ENCODE measurements at places on chromosomes 1 and 21.

DNA sequence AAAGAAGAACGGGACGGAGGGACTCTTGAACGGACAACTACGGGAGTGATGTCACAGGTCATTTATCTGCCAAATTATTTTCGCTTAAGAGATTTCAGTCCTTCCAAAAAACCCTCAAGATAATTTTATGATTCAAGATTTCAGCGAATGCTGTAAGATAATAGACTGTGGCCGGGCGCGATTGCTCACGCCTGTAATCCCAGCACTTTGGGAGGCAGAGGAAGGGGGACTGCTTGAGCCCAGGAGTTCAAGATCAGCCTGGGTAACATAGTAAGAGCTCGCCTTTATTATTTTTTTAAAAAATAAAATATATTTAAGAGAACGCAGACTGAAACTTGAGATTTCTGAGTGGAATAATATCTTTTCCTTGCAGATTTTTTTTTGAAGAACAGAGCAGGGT is 609 bp downstream of the RWDD2B start:
- peak; percentile 11 for DNase-seq

- peak; percentile 92 for DNase-seq
These were observed 15.9 kb downstream of the SHISA4 start for GRCh38 chr1:201904579-201904978.

DNA sequence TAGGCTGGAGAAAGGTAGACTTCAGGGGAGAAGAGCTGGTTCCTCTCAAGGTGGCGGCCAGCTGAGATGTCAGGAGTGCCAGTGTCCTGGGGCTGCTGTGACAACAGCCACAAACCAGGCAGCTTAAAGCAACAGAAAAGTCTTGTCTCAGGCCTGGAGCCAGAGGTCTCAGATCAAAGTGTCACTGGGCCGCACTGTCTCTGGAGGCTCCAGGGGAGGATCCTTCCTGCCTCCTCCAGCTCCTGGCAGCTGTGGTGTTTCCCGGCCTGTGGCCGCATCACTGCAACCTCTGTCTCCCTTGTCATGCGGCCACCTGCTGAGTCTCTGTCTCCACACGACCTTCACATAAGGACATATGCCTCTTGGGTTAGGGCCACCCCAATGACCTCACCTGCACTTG is 24.4 kb upstream of the TSPEAR start:
- DNase-seq, result no peak

DNA sequence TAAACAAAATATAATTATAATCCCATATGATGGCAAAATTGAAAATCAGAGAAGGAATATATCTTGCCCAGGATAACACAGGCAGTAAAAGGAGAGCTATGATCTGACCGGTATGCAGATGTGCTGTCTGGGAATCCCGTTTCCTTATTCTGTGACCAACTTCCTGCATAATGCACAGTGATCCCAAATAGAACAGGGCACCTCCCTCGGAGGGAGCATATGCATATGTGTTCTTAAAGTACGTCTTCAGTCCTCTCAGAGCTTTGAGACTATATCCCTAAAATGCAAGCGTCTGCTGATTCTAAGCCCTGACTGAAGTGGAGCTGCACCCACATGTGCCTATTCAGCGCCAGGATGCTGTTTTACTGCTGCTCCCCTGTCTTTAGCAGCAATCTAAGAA is 366.1 kb upstream of the PTBP2 start:
- DNase-seq, result no peak

- peak; percentile 26 for DNase-seq
These were observed at the start of the genes PLA2G2C and UBXN10 for GRCh38 chr1:20185834-20186782. Gene PLA2G2C, minus strand, starts transcription at chr1:20186518. Its CDS starts 9,155 bp downstream, at chr1:20177363. Gene UBXN10, plus strand, starts transcription at chr1:20186096. Its CDS starts 4,466 bp downstream, at chr1:20190562.

GRCh38 chr1:32892368-32893197 is 6.3 kb downstream of the HPCA start:
- peak; percentile 78 for DNase-seq

DNA sequence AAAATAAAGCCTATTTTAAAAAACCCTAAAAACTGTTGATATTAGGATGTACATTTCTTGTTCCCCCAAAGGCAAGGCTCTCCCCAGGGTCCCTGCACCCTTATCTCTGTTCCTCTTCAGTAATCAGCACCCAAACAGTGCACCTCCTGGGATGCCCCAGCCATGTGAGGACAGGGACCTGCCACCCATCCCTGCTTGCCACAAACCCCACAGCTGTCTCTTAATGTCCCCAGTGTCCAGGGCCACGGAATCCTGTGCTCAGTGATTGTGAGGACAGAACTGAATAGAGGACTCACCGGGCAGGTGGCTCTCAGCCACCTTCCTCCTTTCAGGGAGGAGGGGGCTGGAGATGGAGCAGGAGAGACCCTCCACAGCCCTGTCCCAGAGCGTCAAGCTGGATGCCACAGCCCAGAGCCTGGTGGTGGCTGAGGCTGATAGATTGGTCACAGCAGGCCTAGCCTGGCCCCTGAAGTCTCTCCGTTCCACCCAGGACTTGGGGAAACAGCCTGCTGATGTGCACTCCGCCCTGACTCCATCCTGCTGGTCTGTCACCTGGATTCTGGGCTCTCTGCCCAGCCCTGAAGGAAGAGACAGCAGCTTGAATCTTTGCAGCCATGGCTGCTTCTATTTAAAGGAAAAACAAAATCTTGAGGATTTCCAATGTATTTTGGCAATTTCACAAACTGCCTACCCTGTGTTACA is 23.1 kb downstream of the RNF187 start:
- DNase-seq, result no peak

DNA sequence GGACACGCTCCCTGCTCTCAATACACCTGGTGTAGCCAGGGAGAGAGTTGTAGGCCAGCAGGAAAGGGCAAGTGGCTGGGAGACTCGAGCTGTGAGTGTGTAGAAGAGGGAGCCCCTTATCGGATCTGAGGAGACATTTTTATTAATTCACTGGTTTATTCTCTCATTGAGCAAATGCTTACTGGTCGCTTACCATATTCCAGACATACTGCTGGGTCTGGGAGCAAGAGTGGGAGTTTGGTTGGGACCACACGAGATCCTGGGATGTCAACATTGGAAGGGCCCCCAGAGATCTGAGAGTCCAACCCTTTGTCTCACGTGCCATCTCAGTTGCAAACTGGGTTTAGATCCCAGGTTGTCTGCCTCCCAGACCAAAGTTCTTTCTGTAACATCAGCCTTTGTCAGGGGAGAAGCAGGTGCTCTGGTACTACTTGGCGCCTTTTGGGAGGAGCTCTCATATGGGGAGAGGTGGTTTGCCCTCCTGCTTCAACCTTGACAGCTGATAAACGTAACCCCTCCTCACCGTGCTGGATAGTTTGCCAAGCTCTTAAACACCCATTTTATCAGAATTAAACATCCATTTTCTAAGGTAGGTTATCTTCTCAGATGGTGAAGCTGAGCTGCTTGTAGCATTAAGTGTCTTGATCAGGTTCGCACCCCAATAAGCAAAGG is 742 bp downstream of the TMEM222 start:
- no peak for DNase-seq

- no peak for DNase-seq
These were observed 137.1 kb downstream of the PIK3R3 start for GRCh38 chr1:45995298-45995697.

GRCh38 chr1:46485564-46486431 is 3.8 kb upstream of the DMBX1 start:
- DNase-seq, result no peak

DNA sequence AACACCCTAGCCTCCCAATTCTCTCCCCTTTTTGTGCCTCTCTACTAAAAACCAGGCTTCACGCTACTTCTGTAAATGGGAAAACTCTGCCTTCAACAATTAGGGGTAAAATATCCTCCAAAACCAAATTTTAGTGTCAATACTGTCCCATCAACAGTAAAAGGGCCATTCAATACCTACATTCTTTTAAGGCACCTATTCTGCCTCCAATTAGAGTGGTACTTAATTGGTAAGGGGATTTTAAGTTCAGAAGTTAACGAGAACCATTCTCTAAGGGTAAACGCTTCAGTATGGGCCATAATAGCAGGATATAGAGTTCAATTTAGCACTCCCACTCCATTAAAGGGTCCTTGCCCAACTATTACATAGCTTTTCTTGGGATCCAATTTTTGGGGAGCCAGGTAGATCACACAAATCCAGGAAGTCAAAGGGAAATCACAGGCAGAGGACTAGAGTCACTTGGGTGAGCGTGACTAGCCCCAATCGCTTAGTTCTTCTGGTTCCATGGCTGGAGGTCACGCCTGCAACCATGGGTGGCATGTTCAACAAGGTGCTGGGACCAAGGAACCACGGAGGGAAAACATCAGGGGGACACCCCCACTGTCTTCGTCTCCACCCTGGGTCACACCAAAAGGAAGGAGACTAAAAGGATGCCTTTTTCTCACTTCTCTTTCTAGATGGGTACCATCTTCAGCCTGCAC is 20.1 kb upstream of the BSDC1 start:
- no peak for DNase-seq

DNA sequence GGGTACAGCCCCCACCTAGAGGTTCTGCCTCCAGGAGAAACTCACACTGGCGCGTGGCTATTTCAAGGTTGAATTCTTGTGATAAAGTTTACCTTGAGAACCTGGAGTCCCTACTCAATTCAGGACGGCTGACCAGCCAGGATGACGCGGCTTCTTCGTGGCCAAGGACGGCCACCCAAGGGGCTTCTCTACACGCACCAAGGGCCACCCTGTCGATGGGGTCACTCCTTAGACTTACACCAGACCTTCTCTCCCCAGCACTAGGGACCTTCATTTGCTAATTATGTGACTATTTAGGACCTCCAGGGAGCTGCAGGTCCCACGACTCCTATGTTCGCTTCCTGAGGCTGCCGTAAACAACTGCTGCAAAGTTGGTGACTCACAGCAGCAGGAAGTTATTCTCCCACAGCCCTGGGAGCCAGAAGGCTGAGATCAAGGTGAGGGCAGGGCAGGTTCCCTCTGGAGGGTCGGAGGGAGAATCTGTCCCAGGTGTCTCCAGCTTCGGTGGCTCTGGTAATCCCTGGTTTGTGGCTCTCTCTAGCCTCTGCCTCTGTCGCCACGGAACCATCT is 135.9 kb downstream of the NPHP4 start:
- no peak for DNase-seq

DNA sequence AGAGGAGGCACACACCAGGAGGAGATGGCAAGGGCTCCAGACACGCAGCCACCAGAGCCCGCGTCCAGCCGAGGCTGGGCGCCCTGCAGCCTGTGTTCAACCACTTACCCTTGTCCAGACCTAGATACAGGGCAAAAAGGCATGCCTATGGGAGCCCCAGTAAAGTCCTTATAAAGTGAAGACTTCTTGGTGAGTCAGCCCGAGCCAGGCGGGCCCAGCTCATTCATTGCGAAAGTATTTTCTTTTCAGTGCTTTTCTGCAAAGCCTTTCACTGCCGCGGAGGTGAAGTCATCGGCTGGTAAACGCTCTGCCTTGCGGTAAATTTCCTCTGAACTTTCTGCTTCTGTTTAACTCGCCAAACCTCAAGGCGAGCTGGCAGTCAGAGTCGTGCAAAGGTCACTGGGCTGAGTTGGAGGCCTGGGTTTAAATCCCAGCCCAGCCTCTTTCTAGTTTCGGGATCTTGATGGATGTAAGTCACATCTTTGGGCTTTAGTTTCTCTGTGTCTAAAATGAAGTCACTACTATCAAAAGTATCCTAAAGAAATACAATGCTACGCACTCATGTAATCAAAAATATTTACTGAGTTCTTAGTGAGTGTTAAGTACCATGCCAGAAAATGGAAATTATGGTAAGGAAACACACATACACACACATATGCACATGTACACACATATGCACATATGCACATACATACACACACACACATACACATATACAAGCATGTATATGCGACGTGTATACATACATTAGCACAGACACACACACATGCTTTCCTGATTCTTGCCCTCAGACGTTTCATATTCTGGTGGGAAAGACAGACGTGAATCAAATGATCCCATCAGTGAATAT is 54.7 kb upstream of the IFFO2 start:
- peak; percentile 93 for DNase-seq

DNA sequence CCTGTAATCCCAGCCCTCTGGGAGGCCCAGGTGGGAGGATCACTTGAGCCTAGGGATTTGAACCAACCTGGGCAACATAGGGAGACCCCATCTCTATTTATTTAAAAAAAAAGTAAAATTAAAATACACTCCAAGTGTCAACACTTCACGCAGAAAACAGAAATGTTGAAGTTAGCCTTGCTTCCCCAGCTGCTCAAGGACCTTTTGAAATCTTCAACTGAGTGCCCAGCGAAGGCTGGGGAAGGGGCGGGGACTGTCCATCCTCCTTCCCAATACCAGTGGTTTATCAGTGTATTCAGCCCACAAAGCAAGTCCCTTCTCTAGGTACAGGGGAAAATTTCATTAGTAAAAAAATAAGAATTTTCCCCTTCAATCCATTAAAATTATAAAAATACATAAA is 2.2 kb upstream of the DNAJC28 start:
- no peak for DNase-seq

DNA sequence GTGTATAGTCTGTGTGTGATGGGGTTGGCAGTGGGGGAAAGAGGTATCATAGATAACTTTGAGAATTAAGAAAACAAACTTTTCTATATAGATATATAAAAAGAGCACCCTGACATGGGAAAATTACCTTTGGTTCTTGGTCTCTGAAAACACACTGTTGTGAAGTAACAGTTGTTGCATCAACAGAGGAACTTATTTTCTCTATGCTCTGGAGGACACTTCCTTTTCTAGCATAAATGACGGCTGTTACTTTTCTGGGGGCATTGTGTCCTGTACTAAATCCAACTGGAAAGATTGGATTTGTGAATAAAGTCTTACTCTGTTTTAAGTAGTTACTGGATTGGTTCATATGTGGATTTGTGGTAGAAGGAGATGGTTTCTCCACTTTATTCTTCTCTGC is 12.6 kb downstream of the LRIF1 start:
- no peak for DNase-seq

- DNase-seq, result no peak
These were observed 74.3 kb downstream of the MPZL1 start for GRCh38 chr1:167795810-167796740.

- DNase-seq, result no peak
These were observed 27.7 kb upstream of the FMO1 start for GRCh38 chr1:171220581-171221054.

- no peak for DNase-seq
These were observed 514.2 kb upstream of the ZP4 start for GRCh38 chr1:238404921-238405320.

DNA sequence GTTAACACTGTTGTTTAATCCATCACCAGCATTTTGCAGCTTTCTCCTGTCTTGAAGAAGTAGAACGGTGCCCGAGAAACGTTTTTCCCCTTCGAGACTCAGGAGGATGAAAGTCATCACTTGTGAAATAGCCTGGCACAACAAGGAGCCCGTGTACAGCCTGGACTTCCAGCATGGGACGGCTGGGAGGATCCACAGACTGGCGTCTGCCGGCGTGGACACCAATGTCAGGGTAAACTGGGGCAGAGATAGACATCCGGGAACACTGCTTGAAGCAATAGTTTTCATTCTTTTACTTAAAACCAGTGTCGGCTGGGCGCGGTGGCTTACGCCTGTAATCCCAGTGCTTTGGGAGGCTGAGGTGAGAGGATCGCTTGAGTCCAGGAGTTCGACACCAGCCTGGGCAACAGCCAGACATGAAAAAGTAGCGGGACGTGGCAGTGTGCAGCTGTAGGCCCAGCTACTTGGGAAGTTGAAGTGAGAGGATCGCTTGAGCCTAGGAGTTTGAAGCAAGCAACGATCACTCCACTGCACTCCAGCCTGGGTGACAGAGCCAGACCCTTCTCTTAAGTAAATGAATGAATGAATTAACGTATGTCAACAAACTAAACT is 945 bp downstream of the CHAF1B start:
- DNase-seq, result peak; percentile 32
